Fibroblast of lung (primary cell): ENCODE measurements at places on chromosomes 2 and 18. TPM values are rescaled to one million over a fixed set of nuclear protein-coding genes. Genes with fewer than 3 reads are reported as not detected.
A peak's percentile ranks its signal among the peaks of the same experiment; 100 is the strongest.

DNA sequence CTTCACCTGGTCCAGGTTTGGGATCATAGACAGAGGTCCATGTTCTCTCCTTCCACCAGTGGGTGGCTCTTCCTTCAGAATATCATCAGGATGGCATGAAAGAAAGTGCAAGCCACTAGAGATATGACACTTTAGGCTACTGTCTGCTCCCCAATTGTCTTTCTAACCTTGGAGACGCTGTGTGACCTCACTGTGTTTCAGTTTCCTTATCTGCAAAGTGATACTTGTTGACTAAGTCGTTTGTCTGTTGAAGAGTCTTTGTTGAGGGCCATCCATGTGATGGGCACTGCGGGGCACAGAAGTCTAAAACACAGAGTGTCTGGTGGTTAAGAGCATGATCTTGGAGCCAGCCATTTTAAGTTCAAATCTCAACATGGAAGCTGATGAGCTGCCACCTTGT, 259.9 kb upstream of the THSD7B start:
- H3K4me1 ChIP-seq = no peaks in the 10 kb centered on the region
- H3K4me3 ChIP-seq = no peak overlapping the region
- H3K36me3 ChIP-seq = no peaks in the 10 kb centered on the region
- DNase-seq = no peak
- no peak overlapping the region for H3K27ac ChIP-seq

The CAD gene
- total RNA-seq = 32.0 and 33.1 TPM in 2 replicates

The LINC00305 gene
- not detected in 2 replicates for total RNA-seq

DNA sequence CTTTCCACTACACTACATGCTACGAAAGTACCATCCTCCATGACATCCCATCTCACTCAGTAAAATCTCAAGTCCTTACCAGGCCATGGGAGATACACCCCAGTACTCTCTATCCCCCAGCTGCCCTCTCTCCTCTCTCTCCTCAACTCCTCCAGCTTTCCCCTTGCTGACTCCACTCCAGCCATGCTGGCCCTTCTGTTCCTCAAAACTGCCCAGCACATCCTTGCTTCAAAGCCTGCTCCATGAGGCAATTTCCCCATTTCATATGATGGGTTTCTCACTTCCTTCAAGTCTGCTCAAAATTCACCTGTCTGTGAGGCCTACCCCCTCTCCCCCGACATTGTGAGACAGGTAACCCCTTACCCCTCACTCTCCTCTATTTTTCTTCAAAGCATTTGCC, 8.6 kb downstream of the CHN1 start:
- H3K4me3 ChIP-seq = no peak overlapping the region
- peaks cover 4% of the 10 kb centered on the region for H3K4me1 ChIP-seq
- H3K27ac ChIP-seq = no peak overlapping the region
- no peaks in the 10 kb centered on the region for H3K27me3 ChIP-seq
- no peak for DNase-seq

The UNC50 gene
- 54.2 and 64.1 TPM in 2 replicates for total RNA-seq

The CTLA4 gene
- not detected in 2 replicates for total RNA-seq

DNA sequence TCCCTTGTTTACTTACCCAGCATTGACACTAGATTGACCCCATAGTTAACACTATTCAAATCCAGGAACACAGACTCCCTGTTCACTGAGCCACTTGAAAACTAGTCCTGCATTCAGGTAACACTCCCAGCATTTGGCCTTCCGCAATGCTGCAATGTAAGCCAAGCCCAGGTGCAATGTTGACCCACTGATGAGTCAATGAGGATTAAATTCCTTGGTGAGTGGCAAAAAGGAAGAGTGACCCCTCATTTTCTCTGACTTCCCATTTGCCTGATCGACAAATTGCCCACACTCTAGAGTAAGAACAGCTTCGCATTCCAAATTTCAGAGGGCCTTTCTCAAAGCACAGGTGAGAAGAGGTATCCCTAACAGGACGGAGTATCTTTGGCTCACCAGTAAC, 251.9 kb downstream of the FBXO15 start:
- no peaks in the 10 kb centered on the region for H3K4me1 ChIP-seq
- no peak overlapping the region for H3K27ac ChIP-seq
- no peaks in the 10 kb centered on the region for H3K36me3 ChIP-seq
- DNase-seq = no peak
- no peak overlapping the region for H3K4me3 ChIP-seq
- H3K27me3 ChIP-seq = no peaks in the 10 kb centered on the region

DNA sequence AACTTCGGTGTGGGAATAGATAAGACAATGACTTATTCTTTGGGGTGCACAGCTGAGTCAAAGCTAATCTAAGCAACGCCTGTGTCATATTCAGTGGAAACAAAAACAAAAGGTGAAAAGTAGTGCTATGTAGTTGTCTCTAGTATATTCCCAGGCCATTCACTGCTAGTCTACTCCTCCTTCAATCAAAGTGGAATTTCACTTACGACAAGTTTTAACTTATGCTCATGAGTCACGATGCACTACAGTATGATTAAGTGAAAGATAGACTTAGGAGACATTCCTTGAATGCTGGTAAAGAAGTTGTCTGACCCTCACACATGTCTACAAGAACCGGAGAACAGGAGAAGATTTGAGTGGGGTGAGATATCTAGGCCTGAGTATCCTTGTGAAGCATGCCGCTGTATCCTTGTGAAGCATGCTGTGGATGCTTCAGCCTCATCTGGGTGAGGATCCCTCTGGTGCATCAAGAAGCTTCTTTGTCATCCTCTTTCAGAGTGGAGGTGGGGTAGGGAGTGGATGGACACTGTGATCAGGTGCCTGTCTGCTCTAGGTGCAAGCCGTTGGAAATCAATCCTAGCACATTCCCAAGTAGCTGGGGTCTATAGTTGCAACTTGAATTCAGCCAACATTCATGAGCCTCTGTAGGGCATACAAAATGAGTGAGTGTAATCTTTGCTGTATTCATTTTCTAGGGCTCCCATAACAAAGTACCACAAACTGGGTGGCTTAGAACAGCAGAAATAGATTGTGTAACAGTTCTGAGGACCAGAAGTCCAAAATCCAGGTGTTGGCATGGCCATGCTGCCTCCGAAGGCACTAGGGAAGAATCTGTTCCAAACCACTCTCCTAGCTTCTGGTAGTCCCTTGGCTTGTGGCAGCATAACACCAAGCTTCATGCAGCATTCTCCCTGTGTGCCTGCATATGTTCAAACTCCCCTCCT, 173.5 kb upstream of the FN1 start:
- no peaks in the 10 kb centered on the region for H3K27me3 ChIP-seq
- H3K4me1 ChIP-seq = peaks cover 2% of the 10 kb centered on the region
- H3K4me3 ChIP-seq = no peak overlapping the region
- DNase-seq = peak; percentile 89
- no peak overlapping the region for H3K27ac ChIP-seq
